ENCODE measurements at places on chromosomes 5 and 9.

DNA sequence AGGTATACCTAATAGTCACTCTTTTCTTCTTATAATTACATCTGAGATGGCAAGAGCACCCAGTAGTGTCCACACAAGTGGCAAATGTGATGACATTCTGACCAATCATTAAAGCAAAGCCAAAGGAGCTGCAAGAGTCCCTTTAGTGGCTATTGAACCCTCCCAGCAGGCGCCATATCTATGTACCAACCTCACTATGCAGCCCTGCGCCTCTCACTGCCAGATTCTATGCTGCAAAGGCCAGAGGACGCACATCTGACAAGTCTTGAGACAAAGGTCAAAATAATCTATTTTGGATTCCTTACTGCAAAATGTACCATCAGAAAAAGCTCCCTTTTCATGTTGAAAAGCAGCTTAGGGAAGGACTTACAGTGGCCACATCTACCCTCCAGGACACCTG is 47.0 kb downstream of the EPB41L4B start:
- no peak for DNase-seq

DNA sequence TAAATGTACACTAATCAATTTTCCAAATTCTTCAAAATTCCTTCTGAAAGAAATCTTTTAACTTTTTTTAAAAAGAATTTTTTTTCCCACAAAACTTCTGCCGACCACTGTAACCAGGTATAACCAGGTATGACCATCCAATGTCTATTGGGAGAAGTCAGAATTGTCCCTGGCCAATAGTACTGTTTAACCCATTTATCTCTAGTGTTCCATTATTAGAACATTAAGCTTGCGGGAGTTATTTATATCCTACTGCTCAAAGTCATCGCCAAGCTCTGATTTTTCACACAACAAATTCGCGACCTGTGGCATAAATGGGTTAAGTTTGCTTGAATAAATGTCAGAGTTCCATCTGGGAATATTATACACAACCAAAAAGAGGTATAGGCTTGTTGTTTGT is 343.2 kb downstream of the ANXA1 start:
- DNase-seq, result no peak

- no peak for DNase-seq
These were observed 228.2 kb upstream of the KLF4 start for GRCh38 chr9:107717529-107718314.

- no peak for DNase-seq
These were observed 35.5 kb downstream of the PTGS1 start for GRCh38 chr9:122406070-122406890.

DNA sequence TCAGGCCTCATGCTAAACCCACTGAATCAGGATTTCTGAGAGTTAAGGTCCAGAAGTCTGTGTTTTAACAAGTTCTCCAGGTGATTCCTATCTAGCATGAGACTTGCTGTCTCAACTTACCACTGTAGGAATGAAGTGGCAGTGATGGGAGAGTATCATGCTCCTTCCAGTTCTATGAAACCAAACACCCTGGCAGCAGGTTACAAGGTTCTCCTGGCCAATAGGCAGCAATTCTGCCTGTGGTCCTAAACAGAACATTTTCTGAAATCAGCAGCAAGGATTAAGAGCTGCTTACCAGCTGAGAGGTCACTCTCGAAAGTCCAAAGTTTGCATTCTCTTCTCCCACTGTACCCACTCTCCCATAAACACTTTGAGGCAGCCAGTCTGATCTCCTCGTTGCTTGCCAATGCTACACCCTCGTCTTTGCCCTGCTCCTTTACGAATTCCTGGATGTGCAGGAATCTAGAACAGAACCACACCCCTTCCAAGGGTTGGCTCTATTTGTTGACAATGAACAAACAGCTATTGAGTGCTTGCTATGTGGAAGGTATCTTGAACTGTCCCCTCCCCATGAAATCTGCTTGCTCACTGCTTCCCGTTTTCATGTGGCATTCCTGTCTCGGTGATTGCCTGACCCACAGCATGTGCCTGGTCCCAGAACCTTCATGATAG is 100.5 kb downstream of the TMEM174 start:
- DNase-seq, result no peak

Data from stimulated activated CD4-positive, alpha-beta T cell treated with anti-CD3 and anti-CD28 coated beads, Interleukin-4, amount 100 ng/mL, for 1 hour (primary cell).